ENCODE measurements at places on chromosomes 12 and 14. TPM values are rescaled to one million over a fixed set of nuclear protein-coding genes. Genes with fewer than 3 reads are reported as not detected.

DNA sequence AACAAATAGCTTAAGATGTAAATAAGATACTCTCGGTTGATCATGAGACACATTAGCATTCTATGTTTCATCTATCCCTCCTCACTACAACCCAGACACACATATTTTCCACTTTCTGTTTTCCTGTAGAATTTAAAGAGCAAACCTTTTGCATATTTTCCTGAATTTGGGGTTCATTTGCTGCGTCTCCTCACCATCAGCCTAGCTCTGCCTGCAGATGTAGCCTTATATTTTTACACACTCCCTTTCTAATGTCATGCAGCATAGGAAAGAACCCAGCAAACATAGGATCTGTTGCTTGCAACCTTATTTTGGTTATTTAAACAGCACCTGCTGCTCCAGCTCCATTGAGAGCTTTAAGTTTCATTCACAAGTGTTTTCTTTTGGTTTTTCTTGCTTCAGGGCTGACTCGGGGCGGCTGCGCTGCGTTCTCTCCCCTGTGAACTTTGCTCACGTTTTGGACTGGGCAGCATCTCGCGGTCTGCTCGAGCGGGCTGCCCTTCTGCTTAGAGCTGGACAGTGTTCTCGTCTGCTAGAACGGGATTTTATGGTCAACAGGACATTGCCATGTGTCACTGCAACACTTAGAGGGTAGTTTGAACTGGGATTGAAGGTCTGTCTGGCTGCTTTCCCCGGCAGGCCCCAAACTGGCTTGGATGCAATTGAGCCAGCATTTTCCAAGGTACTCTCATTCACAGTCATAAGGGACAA, 57.8 kb upstream of the VRK1 start:
- DNase-seq: no peak

- DNase-seq: peak; percentile 22
These were observed 43.9 kb downstream of the TMTC3 start for GRCh38 chr12:88185988-88186387.

- DNase-seq: no peak
These were observed 72.4 kb downstream of the ADGRD1 start for GRCh38 chr12:131025939-131026702.

DNA sequence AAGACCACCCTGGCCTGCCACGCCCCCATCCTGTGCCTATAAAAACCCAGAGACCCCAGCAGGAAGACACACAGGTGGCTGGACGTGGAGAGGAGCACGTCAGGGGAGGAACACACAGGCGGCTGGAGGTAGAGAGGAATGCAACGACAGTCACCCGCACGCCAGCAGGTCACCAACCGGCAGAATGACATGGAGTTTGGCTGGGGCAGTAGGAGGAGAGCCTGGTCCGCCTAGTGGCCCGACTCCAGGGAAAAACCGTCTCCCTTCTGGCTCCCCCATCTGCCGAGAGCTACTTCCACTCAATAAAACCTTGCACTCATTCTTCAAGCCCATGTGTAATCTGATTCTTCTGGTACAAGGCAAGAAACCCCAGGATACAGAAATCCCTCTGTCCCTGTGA, 62.7 kb upstream of the KCNH3 start:
- no peak for DNase-seq

KCNH3 gene
- total RNA-seq: 4.5 TPM

TAS2R14 gene
- total RNA-seq: 3.6 TPM

FOXA1 gene
- 7.5 TPM for total RNA-seq

Measured in A673 (cell line).